ENCODE measurements at places on chromosomes 11 and 22.

GRCh38 chr22:47996446-47996857, 1234.0 kb downstream of the TBC1D22A start:
- no peak for DNase-seq

DNA sequence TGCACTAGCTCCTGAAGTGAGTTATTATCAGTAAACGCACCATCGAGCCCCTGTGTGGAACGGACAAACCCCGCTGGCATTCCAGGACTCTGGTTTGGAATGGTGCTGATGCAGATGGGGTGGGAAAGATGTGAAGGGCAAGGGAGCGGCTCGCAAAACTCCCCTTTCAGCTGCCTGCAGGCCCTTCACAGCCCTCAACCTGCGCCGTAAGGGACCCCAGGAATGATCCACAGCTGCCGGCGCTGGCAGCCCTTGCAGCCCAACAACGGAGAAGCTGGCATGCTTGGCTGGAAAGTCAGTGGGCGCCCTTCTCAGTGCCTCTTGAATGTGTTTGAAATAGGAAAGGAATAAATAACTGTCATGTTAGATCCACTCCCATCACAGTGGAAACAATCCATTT, 1445.5 kb downstream of the BRD1 start:
- DNase-seq: no peak

- DNase-seq: no peak
These were observed 5.5 kb upstream of the P4HA3 start for GRCh38 chr11:74316772-74317505.

GRCh38 chr11:47784785-47785381, 17.7 kb upstream of the FNBP4 start:
- DNase-seq: no peak

DNA sequence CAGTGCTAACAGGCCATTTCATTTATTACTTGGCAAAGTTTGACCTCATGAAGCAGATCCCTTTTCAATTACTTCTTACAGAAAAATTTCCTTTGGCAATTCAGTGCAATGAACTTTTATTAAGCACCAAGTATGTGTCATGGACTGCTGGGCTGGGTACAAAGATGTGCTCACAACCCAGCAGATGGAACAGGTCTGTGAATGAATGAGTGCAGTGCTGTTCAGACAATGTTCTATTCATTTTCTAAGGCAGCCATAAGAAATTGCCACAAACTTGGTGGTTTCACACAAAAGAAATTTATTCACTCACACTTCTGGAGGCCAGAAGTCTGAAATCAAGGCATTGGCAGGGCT, 428.5 kb downstream of the SOX6 start:
- DNase-seq: no peak

GRCh38 chr22:37222440-37222971, 10.2 kb upstream of the SSTR3 start:
- no peak for DNase-seq

DNA sequence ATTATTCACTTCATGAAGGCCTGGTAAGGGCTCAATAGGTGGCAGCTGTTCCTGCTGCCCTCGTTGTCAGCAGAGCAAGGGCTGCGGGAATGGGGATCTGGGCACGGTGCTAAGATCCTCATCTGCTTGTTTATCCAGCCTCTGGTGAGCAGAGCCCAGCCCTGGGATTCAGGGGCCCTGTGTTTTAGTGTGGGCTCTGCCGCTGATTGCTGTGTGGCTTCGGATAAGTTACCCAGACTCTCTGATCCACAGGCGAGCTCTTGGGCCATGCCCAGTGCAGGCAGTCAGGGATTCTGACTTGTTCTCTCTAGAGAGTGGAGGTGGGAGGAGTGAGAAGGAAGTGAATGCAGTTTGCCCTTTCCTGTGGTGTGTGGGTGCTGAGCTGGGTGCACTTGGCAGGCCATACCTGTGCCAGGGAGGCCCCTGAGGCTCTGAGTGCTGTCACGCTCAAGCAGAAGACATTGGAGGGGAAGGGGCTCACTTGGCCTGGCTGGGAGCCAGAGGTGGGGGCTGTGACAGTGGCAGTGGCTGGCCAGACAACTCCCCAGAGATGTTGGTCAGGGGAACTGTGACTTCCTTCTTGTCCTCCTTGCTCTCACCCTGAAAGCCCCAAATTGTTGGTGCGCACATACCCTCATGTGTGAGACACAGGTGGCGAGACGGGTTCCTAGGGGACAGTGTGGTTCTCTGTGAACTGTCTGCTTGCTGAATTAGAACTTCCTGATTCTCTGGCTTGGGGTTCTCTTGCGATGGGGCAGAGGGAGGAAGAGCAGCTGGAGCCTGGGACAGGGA, 43.7 kb downstream of the CD82 start:
- DNase-seq: no peak

All from prostate gland (tissue), 2 donors.